ENCODE measurements at places on chromosomes 7 and 10. TPM values are rescaled to one million over a fixed set of nuclear protein-coding genes. Genes with fewer than 3 reads are reported as not detected.
A peak's percentile ranks its signal among the peaks of the same experiment; 100 is the strongest.

GRCh38 chr10:121091961-121092719, 241.0 kb downstream of the WDR11 start:
- peak; percentile 39 for DNase-seq

DNA sequence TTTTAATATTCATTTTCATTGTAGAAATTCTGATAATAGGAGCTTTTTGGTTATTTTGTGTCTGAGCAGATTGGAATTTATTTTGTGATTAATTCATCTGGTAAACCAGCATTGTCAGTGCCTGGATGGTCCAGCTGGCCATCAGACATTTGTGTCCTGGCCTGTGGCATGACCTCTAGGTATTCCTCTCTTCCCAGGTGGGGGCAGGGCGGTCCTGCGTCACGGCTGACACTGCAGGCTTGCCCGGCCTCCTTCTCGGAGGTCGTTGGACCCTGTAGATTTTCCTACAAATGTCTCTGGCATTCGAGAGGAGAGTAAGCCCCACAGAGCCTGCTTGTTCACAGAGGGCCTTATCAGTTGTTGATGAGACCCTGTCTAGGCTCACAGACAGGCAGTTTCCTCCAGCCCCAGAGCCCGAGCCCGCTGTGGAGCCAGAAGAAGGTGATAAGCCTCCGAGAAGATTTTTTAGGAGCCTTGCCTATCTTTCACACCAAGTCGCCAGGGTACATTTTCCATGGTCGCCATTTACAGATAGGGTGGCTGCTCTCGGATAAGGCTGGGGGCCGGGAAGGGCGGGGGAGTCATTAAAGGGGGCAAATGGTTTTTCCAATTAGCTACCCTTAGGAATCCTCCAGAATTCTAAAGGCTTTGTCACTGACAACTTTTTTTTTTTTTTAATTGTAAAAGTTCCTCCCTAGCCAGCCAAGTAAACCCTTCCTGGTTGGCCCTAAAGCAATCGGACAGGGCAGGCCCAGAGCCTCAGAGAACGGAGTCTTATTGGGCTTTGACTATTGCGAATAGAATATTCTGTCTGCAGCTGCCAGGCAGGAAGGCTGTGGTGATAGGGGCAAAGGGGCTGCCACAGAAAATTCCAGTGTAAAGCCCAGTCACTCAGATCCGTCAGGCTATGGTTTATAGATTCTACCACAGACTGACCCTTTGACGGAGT, 78.1 kb upstream of the TBX20 start:
- DNase-seq: no peak

DNA sequence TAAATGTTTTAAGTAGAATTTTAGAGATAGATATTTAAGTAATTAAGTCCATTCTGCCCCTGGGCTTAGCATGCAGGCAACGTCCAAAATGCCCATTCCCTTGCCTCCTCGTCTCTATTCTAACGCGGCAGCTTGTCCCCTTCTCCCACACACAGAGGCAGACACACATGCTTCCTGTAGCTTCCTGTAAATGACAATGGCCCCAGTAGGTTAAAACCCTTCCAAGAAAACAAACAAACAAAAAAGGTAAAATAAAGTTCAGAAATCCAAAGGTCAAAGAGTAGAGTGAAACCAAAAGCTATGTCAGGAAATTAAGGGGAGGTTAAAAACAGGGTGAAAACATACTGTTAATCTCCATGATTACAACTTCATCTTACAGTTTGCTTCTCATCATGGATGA, 857.6 kb downstream of the GATA3 start:
- no peak for DNase-seq

DNA sequence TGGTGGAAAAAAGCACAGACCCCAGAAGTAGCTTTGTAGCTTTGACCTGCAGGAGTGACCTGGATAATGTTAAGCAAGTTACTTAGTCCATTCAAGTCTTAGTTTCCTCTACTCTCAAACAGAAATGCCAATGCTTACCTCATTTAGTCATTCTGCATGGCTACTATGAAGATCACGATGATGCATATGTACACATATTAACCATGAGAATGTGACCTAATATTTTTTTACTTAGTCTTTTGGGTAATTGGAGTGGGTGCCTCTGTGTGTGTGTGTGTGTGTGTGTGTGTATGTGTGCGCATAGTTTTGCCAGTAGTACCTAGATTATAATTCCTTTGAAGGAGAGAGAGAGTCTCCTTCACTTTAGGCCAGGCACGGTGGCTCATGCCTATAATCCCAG, 95.8 kb downstream of the NRP1 start:
- no peak for DNase-seq

DNA sequence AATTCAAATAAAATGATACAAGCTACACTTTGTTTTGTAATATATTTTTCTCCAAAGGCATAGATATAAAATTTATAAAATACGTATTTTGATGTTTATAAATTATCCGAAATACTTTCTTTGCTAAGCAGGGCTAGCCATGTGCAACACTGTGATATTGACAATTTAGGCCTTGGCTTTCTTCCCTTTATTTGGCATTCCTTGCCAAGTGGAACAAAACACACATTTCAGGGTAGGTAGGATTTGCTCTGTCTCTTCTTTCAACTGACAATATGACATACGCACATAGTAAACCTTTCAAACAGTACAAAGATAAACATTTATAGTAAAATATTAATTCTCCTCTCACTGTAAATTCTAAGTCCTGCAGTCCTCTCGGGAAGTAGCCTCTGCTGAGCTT, 103.3 kb upstream of the POT1 start:
- DNase-seq: no peak

- DNase-seq: no peak
Measured at GRCh38 chr10:108454793-108455192, 1290.3 kb upstream of the SORCS1 start.

DNA sequence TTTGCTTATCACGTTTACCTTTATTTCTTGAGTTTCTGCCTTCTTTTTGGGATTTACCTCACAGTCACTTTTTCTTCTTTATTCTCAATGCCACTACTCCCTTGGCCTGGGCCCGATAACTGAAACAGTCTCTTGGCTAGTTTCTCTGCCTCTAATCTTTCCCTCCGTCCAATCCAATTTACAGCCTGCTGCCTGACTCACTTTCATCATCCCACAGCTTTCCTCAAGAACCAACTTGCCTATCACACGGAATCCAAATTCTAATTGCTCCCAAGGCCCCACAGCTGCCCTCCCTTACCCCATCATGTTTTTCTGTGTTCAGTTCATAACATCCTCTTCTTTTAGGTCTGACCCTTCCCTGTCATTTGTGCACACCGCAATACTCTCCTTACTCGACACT, 121.4 kb downstream of the HIPK2 start:
- no peak for DNase-seq

GRCh38 chr7:142608630-142609428, 140.4 kb upstream of the PRSS1 start:
- DNase-seq: no peak

GRCh38 chr7:2619116-2619515, 12.7 kb upstream of the TTYH3 start:
- DNase-seq: no peak

GRCh38 chr7:23043441-23043840, 29.5 kb upstream of the HYCC1 start:
- DNase-seq: no peak

DNA sequence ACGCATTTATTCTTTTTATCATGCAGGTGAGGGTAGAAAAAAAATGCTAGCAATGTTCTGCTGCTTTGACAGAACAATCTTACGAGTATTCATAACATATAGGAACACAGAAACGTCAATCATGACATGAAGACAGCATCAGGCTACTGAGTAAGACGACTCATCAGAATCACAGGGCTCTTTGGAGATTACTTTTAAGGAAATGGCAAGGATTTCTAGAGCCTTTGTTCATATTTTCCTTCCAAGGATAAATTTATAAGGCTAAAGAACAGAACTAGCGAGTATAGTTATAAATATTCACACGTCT, 39.8 kb upstream of the DNAJC1 start:
- no peak for DNase-seq

GRCh38 chr10:19333631-19334030, 285.0 kb downstream of the MALRD1 start:
- DNase-seq: no peak

- DNase-seq: no peak
Measured at GRCh38 chr7:155449008-155449868, 8.7 kb upstream of the EN2 start.

GRCh38 chr7:6012355-6013104, 3.5 kb downstream of the AIMP2 start:
- peak; percentile 71 for DNase-seq

DNA sequence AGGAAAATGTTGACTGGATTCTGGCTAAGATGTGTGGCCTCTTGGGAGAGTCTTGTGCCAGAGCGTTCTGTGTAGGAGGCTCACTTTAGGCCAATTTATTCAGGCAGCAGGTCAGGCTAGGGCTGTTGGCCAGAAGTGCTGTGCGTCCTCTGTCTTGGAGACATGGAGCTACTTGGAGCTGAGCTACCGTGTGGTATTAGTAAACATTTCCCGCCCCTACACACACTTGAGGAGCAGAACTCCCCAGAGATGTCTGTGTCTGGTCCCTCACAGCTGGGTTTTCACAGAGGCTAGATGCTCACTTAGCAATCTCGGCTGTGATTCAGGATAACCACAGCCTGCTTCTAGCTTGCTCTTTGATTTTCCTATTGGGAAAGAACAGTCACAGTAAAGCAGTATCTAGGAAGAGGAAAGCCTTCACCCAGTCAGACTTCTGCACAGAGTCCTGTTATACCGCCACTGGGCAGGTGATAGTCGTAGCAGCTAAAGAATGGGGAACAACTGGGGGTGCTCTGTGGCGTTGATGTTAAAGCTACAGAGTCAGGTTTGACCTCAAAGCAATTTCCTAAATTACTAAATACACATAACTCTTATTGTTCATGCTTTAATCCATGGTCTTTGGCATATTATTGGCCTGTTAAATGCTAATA, 86.7 kb downstream of the MDFIC start:
- DNase-seq: peak; percentile 38

DNA sequence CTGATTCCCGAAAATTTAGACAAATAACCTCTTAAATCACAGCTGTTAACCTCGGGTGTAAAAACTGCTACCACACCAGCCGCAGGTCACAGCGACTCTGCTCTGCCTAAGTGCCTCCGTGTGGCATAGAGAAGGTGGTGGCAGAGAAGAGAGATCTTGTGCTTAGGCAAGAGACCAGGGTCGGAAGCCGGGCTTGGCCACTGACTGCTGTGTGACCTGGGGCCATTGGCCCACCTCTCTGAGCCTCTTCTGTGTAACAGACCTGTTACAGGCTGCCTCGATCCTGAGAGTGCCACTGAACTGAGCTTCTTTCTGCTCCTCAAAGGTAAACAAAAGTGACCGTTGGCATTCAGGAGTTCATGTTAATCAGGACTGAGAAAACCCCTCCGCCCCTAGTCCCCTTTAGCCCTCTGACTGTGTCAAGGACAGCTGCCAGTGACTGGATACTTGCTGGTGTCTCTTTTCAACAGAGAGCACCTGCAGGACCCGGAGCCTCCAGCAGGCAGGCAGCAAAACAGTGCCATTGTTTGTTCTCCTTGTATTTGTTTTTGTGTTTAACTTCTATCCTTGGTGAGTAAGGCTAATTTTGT, 36.5 kb downstream of the ZMIZ1 start:
- DNase-seq: no peak

The TMEM176A gene
- total RNA-seq: 34.0 TPM

The SLC29A3 gene
- total RNA-seq: 5.1 TPM

The MINDY3 gene
- 32.8 TPM for total RNA-seq

The GOLGA7B gene
- 0.24 TPM for total RNA-seq

The CCDC172 gene
- total RNA-seq: not detected

The PNLIPRP1 gene
- total RNA-seq: not detected

The PLPP4 gene
- total RNA-seq: not detected

The BTBD16 gene
- not detected for total RNA-seq

The CTBP2 gene
- total RNA-seq: 132 TPM

The ACHE gene
- 1.0 TPM for total RNA-seq

Data from thyroid gland (tissue), 4 donors.